IMR-90 (cell line): ENCODE measurements at places on chromosomes 5 and 9. TPM values are rescaled to one million over a fixed set of nuclear protein-coding genes. Genes with fewer than 3 reads are reported as not detected.

DNA sequence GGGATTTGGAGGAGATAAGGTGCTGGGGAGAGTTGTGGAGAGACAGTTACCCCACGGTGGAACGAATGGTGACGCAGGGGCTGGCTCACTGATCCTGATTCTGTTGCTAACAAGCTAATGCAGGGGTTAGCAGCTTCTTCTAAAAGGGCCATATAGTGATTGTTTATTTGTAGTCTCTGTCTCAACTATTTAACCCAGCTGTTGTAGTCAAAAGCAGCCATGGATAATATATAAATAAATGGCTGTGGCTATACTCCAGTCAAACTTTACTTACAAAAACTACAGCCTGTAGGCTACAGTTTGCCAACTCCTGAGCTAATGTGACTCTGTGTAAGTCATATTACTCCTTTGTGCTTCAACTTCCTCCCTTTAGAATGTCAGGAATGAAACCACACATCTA, 21.8 kb downstream of the STOM start:
- DNase-seq = peak; percentile 55

- no peak for DNase-seq
These were observed 51.0 kb upstream of the PSD2 start for GRCh38 chr5:139744471-139745131.

DNA sequence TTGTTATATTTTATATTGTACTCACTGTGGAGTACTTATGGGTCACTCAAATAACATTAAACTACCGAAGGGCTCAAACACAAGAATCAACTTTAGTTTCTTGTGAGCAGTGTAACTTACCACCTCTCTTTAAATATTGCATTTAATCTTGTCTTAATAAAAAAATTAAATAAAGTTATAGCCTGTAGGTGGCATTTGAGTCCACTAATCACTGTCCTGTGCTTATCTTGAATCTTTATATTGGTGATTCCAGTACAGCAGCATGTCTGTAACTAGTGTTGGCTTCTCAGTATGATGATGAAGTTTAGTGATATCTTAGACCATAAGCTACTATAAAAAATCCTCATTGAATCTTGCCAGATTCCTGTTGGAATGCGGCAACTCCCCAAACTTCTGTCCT, 313.8 kb downstream of the FAM170A start:
- DNase-seq = peak; percentile 28

- DNase-seq = no peak
These were observed 69.0 kb upstream of the PHYKPL start for GRCh38 chr5:178301641-178302040.

- DNase-seq = no peak
These were observed 228.5 kb downstream of the PIK3R1 start for GRCh38 chr5:68444048-68444447.

- DNase-seq = no peak
These were observed 66.7 kb downstream of the HRH2 start for GRCh38 chr5:175724314-175725275.

DNA sequence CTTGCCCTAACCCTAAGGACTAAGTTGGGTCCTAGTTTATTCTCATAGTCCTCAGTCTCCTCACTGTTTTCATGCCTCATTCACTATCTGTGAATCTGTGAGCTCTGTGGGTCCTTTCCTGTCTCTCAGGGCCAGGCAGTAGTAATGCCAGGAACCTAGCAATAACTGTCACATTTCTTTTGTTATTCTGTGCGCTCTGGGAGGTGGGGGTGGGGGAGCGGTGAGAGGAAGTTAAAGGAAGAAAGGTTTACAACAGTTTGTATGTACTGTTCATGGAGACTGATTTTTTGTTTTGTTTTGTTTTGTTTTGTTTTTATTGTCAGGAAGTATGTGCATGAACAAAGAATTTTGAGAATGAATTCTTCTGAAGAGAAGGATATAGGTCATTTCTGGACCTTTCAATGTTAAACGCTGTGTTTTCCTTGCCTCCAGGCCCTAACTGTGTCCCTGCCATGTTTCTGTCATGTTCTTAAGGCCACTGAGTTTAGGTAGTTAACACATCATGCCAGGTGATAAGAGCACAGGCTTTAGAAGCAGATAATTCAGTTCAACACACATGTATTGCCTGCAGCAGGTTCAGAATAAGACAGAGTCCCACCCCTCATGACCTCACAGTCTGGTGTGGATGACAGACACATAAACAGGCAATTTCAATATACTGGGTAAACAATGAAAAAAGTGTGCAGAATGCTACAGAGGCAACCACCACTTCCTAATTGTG, 13.3 kb upstream of the FEM1C start:
- DNase-seq = no peak

DNA sequence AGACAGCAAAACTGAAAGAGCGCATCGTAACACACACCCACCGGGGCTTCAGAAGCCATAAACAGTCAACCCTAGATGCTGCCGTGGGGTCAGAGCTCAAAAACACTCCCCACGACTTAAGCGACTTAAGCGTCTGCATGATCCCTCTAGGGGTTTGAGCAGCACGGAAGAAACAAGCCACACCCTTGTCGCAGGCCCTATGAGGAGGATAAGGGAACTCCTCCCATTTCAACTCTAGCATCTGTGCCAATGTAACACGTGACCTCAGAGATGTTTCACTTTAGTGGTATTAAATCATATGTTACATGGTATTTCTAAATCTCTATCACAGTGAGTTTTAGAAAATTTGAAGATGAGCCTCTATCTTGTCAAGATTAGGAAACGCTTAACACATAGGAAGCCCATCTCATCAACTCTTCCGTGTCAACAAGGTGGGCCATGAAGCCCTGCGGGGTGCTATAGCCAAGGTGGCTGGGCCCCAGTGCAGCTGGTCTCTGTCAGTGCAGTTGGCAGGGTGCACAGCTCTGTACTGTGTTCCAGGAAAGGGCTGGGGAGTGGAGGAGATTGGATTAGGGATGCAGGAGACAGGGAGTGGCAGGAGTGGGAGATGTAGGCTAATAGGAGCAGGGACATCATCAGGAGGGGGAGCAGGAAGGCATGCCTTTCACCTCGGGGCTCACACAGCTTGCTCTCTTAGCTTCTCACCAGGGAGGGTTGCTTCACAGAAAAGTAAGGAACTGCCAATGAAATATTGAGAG, 33.1 kb downstream of the ZCCHC9 start:
- no peak for DNase-seq

DNA sequence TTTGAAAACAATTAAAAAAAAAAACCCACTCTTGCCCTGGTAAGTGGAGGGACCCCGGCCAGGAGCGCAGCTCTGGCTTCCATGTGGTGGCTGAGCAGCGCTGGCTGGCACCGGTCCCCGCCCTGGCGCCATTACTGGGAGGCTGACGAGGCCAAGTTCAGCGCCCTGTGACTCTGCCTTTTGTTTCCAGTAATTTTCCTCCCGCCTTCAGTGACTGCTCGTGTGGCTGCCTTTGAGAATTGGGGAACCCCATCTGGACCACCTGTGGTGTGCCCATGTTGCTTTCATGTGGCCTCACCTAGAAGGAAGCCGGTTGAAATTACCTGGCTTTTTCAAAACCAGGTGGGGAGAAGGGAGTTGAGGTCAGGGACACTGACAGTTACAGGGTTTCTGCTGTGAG, 136.1 kb downstream of the GAPVD1 start:
- DNase-seq = no peak

GRCh38 chr5:155689406-155689805, 637.6 kb upstream of the SGCD start:
- no peak for DNase-seq

DNA sequence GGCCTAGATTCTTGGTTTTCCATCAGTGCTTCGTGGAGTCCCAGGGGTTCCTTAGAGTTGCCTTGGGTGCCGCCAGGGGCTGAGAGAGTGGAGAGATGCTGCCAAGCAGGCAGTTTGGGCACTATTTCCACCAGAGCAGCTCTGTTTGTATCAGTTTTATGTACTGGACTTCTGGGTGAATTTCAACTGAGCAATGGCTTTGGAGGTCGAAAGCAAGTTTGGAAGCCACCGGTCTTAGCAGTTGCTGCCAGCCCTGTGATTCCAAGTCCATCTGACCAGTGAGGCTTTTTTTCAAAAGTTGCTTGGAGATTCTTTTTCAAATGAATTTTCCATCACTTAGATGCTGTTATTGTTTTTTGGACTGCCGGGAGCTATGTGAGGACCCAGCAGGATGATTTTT, 68.5 kb downstream of the ANGPTL2 start:
- no peak for DNase-seq

DNA sequence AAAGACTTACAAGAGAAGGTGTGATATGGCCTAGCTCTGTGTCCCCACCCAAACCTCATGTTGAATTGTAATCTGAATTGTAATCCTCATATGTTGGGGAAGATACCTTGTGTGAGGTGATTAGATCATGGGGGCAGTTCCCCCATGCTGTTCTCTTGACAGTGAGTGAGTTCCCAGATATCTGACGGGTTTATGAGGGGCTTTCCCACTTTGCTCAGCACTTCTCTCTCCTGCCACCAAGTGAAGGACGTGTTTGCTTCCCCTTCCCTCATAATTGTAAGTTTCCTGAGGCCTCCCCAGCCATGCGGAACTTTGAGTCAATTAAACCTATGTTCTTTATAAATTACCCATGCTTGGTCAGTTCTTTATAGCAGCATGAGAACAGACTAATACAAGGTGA, 49.0 kb downstream of the CDO1 start:
- DNase-seq = no peak

GRCh38 chr5:88606626-88607025, 276.4 kb downstream of the MEF2C start:
- no peak for DNase-seq

GRCh38 chr9:93174976-93175375, 9.0 kb upstream of the WNK2 start:
- no peak for DNase-seq

GRCh38 chr9:18360005-18360404, 113.9 kb upstream of the ADAMTSL1 start:
- DNase-seq = no peak

DNA sequence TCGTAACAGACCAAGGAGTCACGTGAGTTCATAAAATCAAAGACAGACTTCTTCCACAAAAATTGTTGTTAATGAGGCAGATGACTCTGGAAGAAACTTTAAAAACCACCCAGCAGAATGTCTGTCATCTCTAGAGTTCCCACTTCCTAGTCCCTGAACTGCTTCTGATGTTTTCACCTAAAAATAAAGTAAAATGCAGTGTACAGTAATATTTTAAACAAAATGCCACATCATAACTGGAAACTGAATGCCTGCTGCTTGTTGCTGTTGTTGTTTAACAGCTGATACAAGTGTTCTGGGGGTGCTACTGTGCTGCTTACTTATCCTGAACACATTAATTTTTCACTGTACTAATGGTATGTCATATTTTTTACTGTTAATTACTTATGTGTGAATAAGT, 577.2 kb downstream of the MTRR start:
- DNase-seq = no peak

- no peak for DNase-seq
These were observed at the start of gene MYOT for GRCh38 chr5:137867664-137868063. Gene MYOT, plus strand, starts transcription at chr5:137867860. Its CDS starts 2,792 bp downstream, at chr5:137870652.

GRCh38 chr9:101197026-101197425, 168.5 kb downstream of the PLPPR1 start:
- DNase-seq = no peak

DNA sequence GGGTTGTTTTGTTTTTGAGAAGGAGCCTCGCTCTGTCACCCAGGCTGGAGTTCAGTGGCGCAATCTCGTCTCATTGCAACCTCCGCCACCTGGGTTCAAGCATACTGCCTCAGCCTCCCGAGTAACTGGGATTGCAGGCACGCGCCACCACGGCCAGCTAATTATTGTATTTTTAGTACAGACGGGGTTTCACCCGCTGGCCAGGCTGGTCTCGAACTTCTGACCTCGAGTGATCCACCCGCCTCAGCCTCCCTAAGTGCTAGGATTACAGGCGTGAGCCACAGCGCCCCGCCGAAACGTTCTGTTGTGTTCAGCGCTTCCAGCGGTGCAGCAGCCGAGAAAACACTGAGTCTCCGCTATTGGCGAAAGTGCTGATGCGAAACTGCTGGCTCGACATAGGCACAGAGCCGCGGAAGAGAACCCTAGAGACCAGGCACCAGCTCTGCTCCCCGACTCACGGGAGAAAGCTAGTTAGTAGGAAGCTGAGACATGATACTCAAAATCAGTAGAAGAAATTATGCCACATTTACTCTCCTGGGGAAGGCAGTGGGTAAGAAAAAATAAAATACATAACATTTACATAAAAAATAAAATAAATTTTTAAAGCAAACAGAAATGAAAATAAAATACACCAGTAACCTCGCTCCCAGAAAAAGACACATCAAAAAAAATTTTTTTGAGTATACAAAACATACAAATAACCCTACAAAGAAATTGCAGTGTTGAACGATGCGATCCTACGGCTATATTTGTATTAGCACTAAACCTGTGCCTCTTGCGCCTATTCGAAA, 31.6 kb downstream of the ANXA2R start:
- peak; percentile 93 for DNase-seq

GRCh38 chr5:154714266-154714986, 40.8 kb upstream of the LARP1 start:
- peak; percentile 77 for DNase-seq

- DNase-seq = no peak
These were observed 87.2 kb downstream of the PGM5 start for GRCh38 chr9:68443624-68444023.

The RORB gene
- not detected in 2 replicates for polyA plus RNA-seq

The ACSL6 gene
- not detected in 2 replicates for polyA plus RNA-seq

The TUSC1 gene
- polyA plus RNA-seq = 4.4 and 5.8 TPM in 2 replicates

The ELAVL2 gene
- 0.04 TPM in 1 of 2 replicates, not detected in the other for polyA plus RNA-seq

The OR1Q1 gene
- polyA plus RNA-seq = not detected in 2 replicates

The VDAC1 gene
- 242 and 289 TPM in 2 replicates for polyA plus RNA-seq

The MEIKIN gene
- not detected in 2 replicates for polyA plus RNA-seq
